ENCODE measurements at places on chromosomes 6 and 20. TPM values are rescaled to one million over a fixed set of nuclear protein-coding genes. Genes with fewer than 3 reads are reported as not detected.

SYTL3 gene
- 0.74 TPM for total RNA-seq

DNA sequence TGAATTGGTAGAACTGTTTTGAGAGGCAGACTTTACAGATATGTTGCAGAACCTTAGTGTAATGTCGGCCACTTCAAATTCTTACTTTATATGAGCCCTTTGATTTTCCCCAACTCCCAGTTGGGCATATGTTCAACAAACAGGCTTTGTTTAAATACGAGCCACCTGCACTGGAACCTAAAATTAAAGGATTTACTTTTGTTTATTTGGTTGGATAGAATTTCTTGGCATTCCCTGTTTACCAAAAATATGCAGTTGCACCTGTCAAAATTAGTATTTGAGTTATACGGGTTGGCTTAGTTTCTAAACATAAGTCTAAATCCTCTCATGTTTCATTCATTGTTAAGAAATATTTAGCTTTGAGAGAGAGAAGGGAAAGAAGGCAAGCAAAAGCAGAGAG is 2.4 kb upstream of the GLYATL3 start:
- no peak for DNase-seq

- DNase-seq, result no peak
Observed at GRCh38 chr6:24329451-24329850, 28.4 kb downstream of the DCDC2 start.

RAD21L1 gene
- not detected for total RNA-seq

SMIM8 gene
- 8.2 TPM for total RNA-seq

DNA sequence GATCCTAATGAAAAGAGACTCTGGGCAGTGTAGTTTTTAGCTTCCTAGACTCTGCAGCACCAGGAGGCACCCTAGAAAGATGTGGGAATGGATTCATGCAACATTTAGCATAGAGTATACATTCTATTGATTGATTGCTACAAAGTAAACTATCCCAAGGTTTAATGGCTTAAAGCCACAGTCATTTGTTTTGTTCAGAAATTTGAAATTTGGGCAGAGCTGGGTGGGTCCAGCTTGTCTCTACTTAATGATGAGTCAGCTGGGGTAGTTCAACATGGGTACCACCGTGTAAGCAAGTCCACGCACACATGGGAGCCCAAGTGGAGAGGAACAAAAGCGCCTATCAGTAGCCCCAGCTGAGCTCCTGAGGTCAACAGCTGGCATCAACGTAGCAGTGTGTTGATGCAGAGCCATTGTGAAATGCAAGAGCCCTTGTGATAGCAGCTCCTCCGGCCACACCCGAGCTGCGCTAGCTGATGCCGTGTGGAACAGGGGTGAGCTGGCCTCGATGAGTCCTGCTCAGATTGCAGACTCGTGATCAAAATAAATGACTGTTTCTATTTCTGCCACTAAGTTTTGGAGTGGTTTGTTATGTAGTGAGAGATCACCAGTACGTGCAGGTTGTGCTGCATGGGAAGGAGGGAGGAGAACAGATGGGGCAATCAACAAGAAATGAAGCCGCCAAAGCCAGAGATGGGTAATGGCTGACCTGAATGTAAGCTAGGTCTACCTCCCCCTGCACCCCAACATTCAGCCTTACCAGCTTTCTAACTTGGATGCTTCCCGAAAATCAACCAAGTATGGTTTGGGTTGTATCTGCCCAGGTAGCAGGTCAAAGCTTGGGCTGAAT is 45.7 kb upstream of the TRAF3IP2 start:
- no peak for DNase-seq

GRCh38 chr6:91045161-91045560 is 458.3 kb upstream of the MAP3K7 start:
- DNase-seq, result no peak

Data from endothelial cell of umbilical vein (primary cell).